ENCODE measurements at places on chromosomes 1 and 21. TPM values are rescaled to one million over a fixed set of nuclear protein-coding genes. Genes with fewer than 3 reads are reported as not detected.

AGO1 gene
- polyA plus RNA-seq: 21.3 TPM

TGFBR3 gene
- polyA plus RNA-seq: 109 TPM

SIPA1L2 gene
- 26.6 TPM for polyA plus RNA-seq

PTGS2 gene
- polyA plus RNA-seq: 0.79 TPM

OR2T33 gene
- not detected for polyA plus RNA-seq

PDIK1L gene
- polyA plus RNA-seq: 19.4 TPM

TRIM67 gene
- 0.11 TPM for polyA plus RNA-seq

LAPTM5 gene
- 19.4 TPM for polyA plus RNA-seq

GRCh38 chr1:11488966-11489625 is 10.1 kb downstream of the DISP3 start:
- DNase-seq: no peak

GRCh38 chr1:37731312-37732019 is 33.5 kb downstream of the EPHA10 start:
- no peak for DNase-seq

GRCh38 chr1:44985747-44986359 is 542 bp downstream of the EIF2B3 start:
- no peak for DNase-seq

GRCh38 chr1:36366091-36366661 is 19.5 kb downstream of the STK40 start:
- no peak for DNase-seq

DNA sequence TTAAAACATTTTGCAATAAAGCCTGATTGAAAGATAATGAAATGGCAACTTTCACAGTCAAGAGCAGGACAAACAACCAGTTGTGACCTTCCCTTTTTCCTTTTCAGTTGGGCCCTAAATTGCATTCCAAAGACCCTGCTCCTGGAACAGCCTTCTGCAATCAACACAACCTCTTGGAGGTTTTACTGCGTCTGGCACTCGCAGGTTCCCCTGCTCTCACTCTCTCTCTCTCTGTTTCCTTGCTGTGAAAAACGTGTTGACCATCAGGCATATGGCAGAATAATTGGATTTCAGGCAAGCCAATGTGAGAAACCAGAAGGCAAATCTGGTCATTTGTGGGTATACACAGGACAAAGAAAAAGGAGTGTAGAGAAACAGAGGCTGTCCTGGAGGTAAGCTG is 23.2 kb downstream of the SLC44A5 start:
- no peak for DNase-seq

DNA sequence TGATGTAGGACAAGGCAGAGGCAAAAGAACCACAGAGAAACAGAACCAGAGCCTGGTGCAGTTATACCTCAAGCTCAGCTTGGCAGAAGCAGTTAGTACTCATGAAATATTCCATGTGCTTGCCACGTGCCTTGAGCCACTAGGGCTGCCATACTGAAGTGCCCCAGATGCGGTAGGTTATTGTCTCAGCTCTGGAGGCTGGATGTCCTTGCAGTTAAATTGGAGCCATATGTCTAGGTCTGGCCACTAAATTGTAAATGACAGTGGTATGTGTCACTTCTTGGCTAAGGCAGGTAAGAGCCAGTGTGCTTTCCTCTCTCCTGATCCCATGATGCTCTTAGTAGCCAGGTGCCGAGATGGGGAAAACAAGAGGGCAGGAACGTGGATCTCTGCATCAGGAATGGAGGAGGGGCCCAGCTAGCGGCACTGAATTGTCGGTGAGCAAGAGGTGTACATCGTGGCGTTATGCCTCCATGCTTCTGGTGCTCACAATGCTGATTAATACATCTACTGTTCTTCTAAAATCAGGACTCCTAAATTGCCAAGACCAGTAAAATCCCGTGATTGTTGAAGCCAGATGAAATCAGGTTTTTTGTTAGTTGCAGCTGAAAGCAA is 73.5 kb downstream of the PSMG1 start:
- no peak for DNase-seq

DNA sequence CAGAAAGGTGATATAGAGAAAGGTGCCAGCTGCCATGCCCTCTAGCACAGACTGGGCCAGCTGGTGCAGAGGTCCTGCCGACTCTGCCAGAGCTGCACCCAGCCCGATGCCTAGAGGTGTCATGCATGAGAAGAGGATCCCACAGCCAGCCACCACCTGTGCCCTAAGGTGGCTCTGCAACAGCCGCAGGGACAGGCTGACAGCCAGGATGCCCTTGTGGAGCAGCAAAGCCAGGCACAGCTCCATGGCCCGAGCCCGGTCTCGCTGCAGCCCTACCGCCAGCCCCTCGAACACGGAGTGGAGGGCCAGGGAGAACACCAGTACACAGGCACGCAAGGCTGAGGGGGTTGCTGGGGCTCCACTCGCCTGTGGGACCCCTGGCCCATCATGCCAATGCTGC is 1.8 kb upstream of the CRTC2 start:
- no peak for DNase-seq

DNA sequence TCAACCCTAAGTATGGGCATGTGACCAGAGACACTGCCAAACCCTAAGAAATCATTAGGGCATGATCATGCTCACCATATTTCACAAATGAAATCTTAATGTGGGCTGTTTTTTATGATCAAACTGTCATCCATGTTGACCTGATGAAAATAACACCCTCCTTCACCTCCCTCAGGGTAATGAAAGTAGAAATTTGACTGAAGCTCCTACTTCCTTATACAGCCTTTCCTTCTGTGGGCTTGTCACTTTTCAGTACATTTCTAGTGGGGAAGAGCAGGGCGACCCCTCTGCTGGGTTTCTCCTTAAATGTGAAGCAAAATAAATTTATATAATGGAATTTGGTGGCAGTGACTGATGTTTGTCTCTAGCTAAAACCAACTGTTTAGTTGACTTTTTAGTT is 25.9 kb downstream of the IVNS1ABP start:
- no peak for DNase-seq

- DNase-seq: no peak
These were observed 342.5 kb upstream of the ADGRL2 start for GRCh38 chr1:81458186-81458585.

DNA sequence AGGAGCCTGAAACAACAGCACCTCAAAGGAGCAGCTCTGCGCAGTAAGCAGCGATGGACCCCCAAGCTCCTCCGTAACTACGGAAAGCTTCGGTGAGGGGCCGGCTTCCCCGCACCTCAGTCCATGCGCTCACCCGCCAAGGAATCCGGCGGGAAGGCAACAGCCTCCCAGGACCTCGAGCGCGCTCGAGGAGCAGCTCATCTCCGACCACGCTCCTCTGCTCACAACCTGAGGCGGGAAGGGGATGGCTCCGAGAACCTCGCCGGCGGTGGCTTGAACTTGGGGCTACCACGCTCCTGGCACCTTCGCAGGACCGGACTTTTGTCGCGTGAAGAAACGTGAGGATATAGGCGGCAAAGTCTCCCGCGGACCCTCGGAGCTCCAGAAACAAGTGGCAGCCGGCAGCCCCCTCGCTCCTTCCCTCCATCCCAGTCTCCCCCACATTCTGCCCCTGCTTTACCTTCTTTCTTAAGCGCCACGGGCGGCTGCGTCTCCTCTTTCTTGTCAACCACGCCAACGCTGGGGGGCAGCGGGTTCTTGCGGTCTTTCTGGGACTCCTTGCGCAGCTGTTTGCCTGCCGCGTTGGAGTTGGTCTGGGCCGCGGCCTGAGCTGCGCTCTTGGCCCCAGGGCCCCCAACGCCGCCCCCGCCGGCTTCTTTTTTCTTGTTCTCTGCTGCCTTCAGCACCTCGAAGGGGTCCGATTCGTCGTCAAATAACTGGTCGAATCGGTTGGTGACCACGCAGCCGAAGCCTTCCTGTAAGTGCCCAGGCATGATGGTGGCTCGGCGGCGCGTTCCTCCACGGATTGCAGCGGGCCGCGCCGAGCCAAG is 459 bp downstream of the SERBP1 start:
- DNase-seq: peak; percentile 20

DNA sequence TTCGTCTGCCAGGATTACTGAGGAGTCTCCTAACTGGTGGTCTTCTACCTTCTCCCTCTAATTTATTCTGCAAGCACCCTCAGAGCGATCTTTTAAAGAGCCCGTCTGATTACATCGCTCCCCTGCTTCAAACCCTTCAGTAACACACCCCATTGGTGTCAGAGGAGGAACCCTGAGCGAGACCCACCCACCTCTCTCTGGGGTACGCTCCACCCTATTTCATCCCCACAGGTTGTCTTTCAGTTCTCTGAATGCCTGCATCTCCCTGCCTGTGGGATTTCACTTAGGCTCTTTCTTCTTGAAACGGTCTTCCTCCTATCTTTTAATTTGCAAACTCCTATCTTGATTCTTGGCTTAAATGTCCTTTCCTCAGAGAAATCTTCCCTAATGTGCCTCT is 39.4 kb downstream of the C1orf21 start:
- DNase-seq: no peak

GRCh38 chr1:203035111-203036000 is 9.1 kb downstream of the PPFIA4 start:
- DNase-seq: no peak

DNA sequence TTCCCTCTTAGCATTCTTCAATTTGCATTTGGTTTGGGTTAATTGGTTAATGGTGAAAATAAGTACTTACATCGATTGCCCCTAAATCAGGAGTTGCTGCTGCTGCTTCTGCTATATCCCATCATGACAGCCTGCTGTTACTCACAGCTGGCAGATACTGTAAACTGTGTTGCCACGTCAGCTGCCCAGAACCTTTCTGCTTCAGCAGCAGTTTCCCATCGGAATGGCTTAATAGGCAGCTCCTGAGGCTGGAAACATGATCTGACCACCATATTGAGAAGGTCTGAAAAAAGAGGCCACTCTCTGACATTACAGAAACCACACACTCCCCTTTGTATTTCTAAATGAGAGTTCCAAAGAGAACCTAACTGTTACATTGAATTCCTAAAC is 14.3 kb upstream of the SEC16B start:
- peak; percentile 55 for DNase-seq

GRCh38 chr1:111497592-111497991 is 5.8 kb downstream of the ADORA3 start:
- no peak for DNase-seq

- no peak for DNase-seq
These were observed 4.9 kb downstream of the TNFRSF25 start for GRCh38 chr1:6461051-6461530.

DNA sequence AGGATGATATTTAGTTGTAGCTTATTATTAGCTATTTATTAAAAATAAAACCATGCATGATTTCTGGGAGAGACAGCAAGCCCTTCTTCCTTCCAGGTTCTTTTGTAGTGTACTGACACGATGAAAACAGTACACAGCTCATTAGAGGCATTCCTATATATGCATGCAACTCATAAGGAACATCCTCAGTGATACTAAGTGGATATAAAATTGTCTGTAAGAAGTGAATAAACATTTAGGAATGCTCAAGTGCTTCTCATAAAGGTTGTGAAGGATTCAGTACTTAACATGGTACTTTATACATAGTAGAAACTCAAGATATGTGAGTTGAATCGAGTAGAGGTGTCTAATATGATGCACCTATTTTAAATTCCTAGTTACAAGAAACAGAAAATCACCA is 287.7 kb downstream of the SDCCAG8 start:
- no peak for DNase-seq

- DNase-seq: no peak
These were observed 188.6 kb downstream of the HS2ST1 start for GRCh38 chr1:87103074-87103473.

DNA sequence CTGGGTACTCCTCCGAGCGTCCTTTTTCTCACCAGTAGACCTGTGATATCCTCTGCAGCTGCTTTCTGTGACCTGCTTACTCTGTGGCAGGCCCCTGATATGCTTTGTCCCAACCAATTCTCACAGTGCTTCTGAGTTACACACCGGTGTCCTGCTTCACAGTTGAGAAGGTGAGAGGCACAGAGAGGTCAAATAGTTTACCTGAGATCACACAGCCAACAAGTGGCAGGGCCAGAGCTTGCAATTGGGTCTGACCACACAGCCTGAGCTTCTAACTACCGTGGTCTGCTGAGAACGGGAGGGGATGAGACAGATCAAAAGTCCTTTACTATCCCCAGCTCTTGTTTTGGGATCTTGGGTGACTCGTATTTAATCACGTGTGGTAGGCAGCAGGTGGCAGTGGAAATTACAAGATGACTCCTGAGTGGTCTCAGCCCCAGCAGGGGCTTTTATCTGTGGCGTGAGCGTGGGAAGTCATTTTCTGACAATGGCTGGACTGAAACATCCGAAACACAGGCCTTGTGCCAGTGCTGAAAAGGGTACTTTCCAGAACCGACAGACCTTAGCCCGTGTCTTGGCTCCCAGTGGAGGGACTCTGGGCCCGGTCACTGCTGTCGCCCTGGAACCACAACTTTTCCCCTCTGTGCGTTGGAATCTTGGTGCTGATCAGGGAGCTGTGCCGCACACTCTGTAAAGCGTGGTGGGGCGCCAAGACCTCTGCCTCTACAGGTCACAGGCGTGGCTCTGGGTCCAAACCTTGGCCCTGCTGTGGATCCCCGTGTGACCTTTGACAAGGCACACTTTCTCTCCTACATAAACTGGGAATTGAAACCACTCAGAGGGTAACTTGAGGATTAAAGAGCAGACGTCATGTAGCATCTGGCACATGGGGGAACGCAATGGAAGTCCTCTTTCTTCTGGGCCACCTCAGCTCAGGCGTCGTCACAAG is 11.9 kb downstream of the THEMIS2 start:
- DNase-seq: no peak

- no peak for DNase-seq
These were observed 3.3 kb upstream of the CAPN9 start for GRCh38 chr1:230743899-230744298.

- peak; percentile 94 for DNase-seq
These were observed 51.1 kb downstream of the SKI start for GRCh38 chr1:2279210-2279639.

- DNase-seq: no peak
These were observed 18.8 kb upstream of the PADI3 start for GRCh38 chr1:17230106-17230505.

- DNase-seq: no peak
These were observed 1.6 kb downstream of the PHF13 start for GRCh38 chr1:6614929-6615785.

DNA sequence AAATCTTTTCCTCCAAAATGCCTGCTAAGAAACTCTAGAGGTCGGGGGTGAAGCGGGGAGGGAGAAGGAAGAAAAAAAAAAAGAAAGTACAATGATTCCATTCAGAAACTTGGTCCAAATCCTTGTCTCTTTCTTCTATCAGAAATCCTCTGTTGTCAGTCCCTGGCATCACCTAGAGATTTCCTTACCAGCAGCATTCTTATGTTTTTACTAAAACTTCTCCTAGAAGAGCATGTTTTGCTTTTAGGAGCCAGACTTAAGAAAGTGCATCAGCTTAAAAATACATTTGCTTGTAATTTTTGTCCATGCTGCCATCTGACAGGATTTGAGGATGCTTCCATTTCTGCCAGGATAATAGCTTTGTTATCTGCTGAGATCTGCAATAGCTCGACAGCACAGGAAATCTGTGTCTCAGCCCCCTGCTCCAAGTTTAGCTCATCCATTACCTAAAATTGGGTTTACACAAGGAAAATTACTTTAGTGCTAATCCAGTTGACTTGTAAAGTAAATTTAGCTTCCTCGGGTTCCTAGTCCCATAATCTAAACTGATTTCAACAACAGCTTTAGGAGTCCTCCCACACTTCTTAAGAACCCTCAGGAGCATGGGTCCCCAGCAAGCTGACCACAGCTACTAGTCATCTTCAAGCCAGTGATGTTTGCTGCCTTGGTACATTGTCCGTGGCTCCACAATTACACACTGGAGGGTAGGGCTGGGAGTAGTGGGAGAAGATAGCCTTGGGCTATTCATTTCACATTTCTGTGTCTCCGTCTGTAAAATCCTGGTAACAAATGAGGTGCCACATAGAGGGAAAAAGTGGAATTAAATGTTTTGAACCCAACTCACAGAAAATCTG is 92.3 kb upstream of the UBE2U start:
- DNase-seq: no peak
